ENCODE measurements at places on chromosomes 13 and 19.

DNA sequence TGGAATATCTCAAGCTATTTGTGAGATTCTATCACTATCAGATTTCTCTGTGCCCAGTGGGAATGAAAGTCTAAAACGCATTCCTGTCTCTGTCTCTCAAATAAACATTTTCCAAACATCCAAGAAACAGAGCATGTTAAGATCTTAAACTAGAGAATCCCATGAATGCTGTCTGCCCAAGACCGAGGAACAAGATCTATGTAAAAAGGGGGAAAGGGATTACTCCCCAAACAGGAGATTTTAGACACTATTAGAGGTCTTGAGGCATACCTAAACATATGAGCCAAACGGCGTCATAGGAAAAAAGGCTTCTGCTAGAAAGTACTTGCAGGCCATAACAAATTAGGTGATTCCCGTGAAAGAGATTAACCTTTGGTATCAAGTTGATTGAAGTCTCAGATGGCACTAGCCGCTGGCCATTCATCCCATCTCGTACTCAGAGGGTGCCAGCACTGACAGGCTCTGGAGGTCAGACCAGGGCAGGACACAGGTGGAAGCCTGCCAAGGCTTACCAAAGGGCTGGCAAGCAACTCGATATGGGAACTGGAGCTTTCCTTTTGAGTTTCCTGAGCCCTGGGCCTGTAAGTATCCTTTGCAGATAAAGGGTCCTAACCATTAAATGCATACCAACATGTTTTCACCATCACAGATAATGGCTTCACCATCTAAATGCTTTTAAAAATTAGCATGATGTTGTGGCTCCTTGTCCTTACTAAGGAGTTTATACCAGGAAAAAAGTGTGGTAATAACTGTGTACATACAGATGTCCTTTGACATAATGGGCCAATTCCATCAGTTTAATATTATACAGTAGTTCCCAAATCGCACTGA lies 225.2 kb downstream of the FOXO1 start:
- no peak for DNase-seq

GRCh38 chr13:21058361-21058760 lies 3.0 kb downstream of the LATS2 start:
- no peak for DNase-seq

DNA sequence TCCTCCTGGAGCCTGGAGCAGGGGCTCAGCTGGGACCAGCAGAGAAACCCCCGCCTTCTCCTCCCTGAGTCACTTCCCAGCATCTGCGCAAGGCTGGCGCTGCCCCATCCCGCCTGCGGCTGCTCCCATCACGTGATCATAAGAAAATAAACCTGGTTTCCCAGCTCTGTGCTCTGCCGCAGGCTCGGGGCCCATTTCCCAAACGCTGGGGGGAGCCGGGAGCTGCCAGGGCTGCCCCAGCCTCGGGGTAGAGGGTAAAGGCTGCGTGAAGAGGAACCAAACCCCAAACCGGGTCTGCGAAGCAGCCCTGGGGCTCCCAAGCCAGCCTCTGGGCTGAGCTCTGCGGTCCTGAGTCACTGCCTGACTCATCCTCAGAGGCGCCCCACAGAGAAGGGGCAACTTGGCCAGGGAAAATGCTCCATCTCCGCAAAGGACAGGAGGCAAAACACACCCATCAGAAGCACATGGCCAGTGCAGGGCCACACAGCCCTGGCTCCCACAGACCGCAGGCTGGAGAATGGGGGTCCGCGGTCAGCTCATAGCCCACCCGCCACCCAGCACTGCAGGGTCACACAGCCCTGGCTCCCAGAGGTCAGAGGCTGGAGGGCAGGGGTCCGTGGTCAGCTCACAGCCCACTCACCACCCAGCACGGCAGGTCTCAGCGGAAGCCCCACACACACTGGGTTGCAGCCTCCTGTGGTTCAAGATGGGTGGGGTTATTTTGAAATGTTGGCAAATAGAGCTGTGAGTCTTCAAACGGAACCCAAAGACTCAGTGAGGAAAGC lies 67.1 kb downstream of the RASA3 start:
- DNase-seq, result peak; percentile 89

GRCh38 chr13:58955546-58956385 lies 1208.0 kb downstream of the DIAPH3 start:
- DNase-seq, result no peak

DNA sequence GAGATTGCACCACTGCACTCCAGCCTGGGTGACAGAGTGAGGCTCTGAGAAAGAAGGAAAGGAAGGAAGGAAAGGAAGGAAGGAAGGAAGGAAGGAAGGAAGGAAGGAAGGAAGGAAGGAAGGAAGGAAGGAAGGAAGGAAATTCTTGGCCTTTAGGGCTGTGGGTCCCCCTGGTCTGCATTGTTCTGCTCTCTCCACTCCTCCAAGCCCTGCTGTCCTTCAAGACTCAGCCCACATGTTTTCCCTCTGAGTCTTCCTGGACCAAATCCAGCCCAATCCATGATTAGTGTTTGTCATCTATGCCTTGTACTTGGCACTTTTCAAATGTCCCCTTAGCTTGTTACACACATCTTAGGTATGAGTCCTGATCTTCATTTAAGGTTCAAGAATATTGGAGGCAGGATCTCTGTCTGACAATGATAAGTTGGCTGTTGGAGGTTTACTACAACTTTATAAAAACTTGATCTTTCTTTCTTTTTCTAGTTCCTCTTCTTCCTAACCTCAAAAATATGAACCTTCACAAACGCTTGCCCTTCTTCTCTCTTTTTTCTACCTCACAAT lies 48.8 kb upstream of the INTS6 start:
- no peak for DNase-seq

DNA sequence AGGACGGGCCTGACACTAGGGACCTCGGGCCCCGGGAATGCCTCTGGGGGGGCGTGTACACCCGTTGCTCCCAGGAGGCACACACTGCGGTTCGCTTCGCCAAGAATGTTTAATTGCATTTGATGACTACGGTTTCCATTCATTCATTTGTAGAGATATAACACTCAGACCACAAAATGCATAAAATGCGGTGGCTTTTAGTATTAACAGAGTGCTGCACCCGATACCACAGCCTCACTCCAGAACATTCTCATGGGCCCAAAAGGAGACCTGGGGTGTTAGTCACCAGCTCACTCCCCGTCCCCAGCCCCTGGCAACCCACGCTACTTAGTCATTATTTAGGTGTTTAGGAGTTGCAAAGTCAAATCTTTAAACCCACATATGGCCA lies 21.8 kb downstream of the HCN2 start:
- no peak for DNase-seq

DNA sequence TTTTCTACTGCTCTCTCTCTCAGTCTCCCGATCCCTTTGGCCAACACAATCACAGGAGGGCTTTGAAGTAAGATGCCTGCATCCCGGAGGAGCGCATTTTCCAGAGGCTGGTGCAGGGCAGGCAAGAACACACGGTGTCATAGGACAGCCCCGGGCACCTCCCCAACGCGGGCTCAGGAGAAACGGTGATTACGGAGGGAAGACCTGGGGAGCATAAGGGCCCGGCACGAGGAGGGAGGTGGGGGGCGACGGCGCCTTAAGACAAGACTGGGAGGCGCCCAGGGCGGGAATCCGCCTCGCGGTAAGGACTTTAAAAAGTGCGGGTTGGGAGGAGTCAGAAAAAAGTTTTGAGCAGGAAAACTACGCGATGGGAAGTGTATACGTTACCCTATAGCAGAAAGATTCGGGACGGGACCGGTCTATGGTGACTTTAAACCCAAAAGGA lies 18.7 kb upstream of the ZNF888 start:
- peak; percentile 53 for DNase-seq

- no peak for DNase-seq
These were observed 1.1 kb downstream of the CNFN start for GRCh38 chr19:42388851-42389489.

DNA sequence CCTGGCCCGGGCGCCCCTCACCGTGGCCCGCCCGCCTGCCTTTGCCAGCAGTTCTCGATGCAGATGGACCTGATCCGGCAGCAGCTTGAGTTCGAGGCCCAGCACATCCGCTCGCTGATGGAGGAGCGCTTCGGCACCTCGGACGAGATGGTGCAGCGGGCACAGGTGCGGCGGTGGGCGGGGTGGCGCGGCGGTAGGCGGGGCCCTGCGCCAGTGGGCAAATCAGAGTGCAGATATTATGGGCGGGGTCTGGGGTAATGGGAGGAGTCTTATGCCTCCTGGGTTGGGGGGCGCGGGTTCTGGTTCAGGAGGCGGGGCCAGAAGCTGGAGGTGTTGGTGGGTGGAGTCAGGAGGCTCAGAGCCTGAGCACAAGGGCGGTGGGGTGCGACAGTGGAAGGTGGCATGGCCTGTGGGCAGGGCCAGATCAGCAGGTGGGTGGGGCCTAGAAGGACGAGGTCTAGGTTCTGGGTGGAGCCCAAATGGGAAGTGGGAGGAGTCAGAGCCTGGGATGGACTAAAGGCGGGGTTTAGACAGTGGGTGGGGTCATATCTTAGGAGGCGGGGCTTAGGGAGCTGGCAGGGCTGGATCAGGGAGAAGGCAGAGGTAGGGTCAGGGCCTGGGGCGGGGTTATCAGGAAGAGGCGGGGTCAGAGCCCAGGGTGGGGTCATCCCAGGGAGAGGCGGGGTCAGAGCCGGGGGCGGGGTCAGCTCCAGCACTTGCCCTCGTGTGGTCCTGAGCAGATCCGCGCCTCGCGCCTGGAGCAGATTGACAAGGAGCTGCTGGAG lies 5.6 kb downstream of the APC2 start:
- peak; percentile 52 for DNase-seq

GRCh38 chr19:46637224-46637623 lies 1.2 kb upstream of the GNG8 start:
- no peak for DNase-seq

DNA sequence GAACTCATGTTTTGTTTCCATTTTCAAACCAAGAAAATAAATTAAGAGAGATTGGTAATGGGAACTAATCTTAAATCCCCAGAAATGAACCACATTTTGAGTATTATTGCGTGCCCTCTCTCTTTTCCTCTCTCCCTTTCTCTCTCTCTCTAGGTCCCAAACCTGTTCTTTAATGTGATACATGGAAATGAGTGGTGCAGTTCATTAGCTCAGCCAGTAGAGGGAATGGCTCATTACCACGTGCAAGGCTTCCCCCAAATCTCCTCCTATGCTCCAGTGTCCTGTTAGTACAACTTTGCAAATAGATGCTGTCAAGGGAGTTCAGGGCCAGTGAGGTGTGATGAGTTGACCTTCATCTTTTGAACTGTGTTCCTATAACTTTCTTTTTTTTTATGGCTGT lies 178.4 kb downstream of the FGF9 start:
- DNase-seq, result peak; percentile 30

GRCh38 chr13:103203735-103204330 lies 137.6 kb upstream of the SLC10A2 start:
- no peak for DNase-seq

GRCh38 chr13:94218951-94219350 lies 260.5 kb downstream of the DCT start:
- DNase-seq, result no peak

All from retina (tissue), 1 donor.